ENCODE measurements at places on chromosomes 5 and 9.

DNA sequence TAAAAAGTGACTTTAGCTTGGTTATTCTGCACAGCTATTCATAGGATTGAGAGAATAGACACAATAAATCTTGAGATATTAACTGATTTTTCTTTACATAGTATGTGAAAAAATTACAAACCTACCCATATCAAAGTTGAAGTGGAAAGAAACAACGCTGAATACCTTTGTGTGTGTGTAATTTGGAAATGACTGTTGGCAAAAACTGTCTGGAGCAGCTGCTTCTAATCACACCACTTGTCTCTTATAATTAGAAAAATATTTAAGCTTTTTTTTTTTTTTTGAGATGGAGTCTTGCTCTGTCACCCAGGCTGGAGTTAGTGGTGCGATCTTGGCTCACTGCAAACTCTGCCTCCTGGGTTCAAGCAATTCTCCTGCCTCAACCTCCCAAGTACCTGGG is 110.8 kb upstream of the POC5 start:
- no peak for DNase-seq

- no peak for DNase-seq
Measured at GRCh38 chr5:153974813-153975163, 63.9 kb downstream of the FAM114A2 start.

DNA sequence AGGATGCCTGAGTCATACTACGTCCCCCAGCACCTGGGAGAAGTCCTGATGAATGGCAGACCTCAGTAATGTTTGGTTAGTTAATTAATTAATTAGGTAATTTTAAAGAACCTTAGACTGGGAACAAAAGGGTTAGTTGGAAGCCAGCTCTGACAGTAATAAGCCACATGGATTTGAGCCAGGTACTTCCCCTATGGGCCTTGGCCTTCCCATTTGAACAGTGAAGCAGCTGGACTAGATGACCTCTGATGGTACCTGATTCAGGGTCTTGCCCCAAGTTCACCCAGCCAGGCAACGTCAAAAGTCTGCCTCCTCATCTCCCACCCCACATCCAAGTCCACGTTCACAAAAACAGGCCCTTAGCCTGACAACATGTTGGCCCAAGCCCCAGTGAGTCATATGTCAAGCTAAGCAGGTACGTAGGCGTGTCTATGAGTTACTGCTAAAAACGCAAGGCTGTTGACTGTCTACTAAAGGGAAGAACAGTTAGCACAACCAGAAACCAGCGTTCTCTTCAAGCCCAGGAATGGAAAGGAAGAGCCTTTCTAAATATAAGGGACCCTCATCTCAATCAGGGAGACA is 303.2 kb downstream of the ACTL7B start:
- no peak for DNase-seq

DNA sequence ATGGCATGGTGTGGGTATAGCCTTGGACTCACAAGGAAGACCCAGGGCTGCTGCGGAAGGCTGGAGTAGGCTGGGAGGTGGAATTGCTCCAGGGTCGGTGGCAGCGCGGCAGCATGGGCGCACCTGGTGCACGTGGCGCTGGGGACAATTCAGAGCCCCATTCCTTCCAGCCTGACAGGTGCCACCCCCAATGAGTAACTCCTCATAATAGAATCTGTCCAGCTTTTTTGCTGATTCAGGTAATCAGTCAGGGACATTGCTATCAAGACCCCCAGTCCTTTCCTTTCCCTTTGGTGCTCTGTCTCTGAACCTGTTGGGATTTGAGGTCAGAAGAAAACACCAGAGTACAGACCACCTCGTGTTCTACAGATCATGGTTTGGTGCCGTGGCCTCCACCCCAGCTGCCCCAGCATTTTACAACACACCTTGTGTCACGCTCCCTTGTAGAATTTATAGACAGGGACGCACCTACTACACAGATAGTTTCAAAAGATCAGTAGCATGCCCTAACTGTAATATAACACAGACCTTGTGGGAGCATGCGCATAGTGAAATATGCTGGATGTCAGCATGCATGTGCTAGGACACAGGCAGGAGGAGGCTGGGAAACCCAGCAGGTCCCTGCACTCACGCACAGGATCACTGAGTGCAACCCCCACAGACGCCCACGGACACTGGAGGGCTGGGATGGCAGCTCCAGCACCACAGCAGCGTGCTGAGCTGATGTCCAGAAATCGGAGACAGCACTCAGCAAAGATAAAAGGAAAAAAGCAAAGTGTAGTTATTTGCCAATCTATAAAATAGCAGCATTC is 47.9 kb upstream of the CTSL start:
- no peak for DNase-seq

All from EL (cell line).